ENCODE measurements at places on chromosomes 4 and X.

GRCh38 chrX:130715299-130715698 is 187.7 kb downstream of the ENOX2 start:
- DNase-seq = no peak

DNA sequence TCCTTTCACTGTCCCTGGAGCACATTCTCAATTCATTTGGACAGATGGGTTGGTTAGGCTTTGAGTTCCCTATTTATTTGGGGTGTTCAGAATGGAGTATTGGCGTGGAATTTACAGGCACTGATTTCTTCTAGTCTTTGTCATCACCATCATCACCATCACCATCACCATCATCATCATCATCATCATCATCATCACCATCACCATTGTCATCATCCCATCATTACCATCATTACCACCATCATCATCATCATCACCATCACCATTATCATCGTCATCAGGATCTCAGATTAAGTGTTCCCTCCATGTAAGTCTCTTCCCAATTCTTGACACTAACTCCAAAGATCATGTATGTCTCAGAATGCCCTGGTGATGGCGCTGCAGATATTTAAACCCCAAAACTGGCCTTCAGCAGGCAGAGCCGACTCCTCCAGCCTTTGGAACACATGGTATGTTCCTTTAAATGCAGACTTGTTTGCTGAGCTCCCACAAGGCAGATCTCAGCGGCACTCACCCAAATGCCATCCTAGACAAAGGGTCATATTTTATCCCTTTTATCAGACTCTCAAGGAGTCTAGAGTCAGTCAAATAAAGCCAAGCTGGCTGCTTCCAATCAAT is 19.8 kb upstream of the FAM9A start:
- DNase-seq = peak; percentile 4

- DNase-seq = no peak
Measured at GRCh38 chr4:99683895-99684294, 26.3 kb upstream of the C4orf54 start.

GRCh38 chr4:163343604-163344146 is at the start of gene NPY5R:
Gene NPY5R (plus strand): TSS chr4:163343892. CDS start chr4:163350274, 6,382 bp downstream.
- DNase-seq = no peak
